ENCODE measurements at places on chromosomes 5 and 9.

GRCh38 chr5:122183098-122183787, 53.9 kb downstream of the ZNF474 start:
- no peak for DNase-seq

GRCh38 chr9:3629495-3629894, 103.7 kb upstream of the RFX3 start:
- DNase-seq = no peak

DNA sequence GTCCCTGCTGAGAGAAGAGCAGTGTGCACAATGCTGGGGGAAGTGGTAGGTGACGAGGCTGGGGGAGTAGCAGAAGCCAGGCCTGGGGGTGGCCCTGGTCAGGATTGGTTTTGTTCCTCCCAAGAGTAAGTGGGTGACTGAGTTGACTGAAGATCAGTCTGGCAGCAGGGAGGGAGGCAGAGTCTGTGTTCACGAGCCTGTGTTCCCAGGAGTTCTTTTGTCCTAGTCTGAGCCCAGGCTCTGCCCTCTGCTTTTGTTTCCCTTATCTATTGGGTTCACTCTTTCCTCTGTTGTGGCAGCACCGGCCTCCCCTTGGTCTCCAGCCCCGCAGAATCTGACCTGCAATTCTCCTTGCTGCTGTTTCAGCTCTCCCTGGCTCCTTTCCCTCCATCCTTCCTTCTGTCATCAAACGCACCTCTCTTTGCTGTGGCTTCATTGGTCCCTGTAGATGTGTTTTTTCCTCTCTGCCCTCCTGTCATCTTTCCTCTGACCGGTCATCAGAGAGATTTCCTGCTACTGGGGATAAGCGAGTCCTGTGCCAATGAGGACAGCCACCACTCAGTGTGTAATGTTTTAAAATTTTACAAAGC, 607.4 kb downstream of the KIF4B start:
- no peak for DNase-seq

DNA sequence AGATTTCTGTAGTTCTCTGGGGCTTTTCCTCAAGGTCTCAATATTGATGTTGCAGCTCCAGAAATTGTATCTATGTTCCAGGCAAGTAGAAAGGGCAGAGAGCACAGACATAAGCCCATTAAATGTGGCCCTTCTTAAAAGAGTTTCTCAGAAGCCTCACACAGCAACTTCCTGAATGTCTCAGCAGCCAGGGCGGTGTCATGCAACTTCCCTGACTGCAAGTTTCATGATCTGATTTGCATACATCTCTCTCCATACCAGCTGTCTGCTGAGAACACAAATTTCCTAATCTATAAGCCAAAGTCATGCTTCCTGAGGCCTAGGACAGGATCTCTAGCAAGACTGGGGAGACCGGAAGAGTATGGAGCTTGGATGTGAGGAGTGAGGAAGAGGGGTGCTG, 13.0 kb downstream of the RGS7BP start:
- no peak for DNase-seq

DNA sequence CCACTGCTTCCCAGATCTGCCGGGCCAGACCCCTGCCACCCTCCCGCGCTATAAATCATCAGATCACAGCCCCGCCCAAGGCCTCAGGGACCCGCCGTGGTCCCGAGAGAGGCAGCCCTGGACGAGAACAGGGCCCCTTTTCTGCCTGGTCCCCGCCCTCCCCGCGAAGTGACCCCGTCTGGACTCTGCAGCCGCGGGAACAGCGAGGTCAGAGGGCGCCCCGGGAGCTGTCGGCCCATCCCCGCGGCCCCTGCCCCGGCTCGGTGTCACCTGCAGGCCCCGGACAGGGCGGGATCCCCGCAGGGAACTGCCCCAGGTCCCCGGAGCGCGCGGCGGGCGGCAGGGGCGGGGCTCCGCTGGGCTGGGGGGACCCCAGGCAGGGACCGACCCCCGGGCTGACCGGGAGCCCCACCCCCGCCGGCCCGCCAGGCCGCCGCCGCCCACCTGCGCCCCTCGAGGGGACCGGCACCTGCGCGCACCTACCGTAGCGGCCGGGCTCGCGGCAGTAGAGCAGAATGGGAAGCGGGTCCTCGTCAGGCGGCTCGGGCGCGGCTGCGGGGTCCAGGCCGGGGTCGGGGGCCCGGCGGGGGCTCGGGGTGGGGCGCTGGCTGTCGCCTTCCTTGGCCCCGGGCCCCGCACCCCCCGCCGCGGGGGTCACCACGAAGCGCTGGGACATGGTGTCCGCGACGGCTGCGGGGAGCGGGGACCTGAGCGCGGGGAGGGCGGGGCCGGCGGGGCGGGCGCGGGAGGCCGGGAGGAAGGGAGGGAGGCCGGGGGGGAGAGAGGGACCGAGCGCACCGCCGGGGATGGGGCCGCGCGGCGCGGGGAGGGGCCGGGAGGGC, 43.5 kb upstream of the SLC12A7 start:
- DNase-seq = no peak

GRCh38 chr5:128782446-128782845, 182.8 kb upstream of the SLC27A6 start:
- no peak for DNase-seq

DNA sequence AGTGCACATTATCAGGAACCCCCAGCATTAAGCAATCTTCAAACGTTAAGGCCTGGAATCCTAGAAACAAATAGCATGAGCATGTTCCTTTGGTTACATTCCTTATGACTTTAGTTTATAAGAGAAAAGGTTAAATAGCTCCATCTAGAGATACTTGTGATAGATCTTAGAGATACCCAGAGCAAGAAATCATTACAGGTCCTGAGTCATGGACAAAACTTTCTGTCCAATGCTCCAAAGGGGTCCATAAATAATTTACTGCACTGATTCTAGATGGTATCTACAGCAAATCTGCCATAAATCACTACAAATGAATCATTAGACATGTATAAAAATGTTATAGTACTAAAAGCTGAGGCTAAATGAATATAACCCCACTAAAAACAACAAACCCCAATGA, 139.6 kb downstream of the HTR1A start:
- DNase-seq = no peak

DNA sequence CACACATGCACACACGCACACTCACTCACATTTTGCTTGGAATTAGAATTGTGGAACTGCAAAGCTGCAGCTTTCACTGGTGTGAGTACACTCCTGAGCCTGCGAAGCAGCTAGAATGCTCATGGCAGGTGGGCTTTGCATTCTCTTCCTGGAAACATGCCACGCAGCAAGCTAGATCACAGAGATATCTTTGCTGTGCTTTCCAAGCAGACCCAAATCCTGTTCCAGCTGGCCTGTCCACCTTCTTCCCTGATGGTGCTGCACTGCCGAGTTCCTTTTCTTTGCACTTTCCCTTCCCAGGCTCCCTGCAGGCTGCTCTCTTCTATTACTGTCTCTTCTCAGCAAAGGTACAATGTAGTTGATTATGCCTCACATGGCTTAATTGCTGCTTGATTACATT, 92.7 kb upstream of the CKMT2 start:
- DNase-seq = no peak

DNA sequence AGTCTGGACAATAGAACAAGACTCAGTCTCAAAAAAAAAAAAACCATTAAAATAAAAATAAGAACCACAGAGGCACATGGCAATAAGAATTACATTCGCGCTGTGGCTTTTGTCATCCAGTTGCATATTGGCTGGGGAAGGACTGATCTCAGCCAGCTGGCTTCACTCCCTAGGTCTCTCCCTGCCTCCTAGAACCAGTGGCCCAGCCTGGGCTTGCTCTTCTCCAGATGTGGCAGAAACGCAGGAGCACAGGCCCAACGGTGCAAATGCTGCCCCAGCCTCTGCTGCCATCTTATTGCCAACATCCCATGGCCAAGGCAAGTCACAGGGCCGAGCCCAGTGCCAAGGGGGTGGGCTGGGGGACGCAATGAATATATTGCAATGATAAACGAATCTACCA, 37.0 kb downstream of the NKX2-5 start:
- DNase-seq = no peak

GRCh38 chr9:108691614-108692013, 164.2 kb downstream of the ACTL7B start:
- DNase-seq = no peak

GRCh38 chr9:132074736-132075135, 4.9 kb downstream of the MED27 start:
- no peak for DNase-seq

DNA sequence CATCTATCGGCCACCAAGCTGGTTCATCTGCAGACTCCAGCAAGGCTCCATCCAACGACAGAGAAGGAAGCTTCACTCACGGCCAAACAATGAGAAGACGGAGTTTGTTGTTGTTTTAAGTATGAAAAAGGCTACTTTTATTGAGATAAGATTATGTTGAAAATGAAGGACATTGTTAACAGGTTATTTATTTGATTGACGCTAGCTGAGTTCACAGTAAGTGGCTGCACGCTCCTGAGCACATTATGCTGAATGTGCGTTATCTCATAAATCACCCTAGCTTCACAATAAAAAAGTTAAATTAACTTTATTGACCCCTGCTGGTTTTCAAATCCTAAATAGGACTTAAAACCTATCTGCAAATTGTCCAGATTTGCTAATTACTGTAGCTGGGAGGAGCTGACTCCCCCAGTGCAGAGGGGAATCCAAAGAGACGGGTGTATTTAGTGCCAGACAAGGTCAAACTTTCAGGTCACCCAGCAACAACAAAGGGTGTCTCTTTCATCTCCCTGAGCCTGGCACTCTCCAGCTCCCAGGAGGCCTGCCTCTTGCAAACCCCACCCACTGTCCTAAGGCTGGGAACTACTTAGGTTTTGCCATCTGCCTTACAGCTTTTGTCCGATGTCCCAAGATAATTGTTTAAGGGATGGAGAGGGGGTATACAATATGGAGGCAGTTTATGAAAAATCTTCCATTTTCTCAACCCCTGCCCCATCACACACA, 129.2 kb downstream of the ZDHHC21 start:
- DNase-seq = no peak

DNA sequence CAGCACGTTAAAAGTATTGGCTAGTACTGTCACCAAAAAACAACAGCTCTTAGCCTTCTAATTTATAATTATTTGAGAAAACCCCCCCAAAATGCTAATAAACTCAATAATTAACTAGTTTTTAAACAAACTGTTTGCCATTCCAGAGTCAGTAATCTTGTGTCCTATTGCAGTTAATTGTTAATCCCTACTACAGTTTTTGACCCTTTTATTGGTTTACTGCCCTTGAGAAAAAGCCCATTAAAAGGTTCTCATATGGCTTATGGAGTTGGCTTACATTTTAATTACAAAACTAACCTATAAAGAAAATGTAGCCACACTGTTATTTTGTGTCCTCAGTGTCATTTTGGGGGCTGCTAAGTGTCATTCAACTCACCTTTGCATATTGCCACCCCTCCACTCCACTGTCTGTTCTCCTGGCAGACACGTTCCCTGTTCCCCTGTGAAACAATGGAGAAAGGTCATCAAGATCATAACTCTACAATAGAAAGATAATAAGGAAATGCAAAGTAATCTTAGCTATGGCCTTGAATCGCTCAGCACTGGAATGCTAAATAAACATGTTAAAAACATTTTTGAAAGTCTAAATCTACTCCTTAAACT, 51.6 kb upstream of the TXNDC8 start:
- no peak for DNase-seq

DNA sequence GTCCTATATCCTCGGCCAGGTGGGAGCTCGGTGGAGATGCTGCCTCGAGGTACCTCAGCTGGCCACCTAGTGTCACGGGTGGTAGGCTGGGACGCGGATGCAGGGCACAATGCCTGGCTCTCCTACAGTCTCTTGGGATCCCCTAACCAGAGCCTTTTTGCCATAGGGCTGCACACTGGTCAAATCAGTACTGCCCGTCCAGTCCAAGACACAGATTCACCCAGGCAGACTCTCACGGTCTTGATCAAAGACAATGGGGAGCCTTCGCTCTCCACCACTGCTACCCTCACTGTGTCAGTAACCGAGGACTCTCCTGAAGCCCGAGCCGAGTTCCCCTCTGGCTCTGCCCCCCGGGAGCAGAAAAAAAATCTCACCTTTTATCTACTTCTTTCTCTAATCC, 2.0 kb downstream of the PCDHGC3 start:
- no peak for DNase-seq

DNA sequence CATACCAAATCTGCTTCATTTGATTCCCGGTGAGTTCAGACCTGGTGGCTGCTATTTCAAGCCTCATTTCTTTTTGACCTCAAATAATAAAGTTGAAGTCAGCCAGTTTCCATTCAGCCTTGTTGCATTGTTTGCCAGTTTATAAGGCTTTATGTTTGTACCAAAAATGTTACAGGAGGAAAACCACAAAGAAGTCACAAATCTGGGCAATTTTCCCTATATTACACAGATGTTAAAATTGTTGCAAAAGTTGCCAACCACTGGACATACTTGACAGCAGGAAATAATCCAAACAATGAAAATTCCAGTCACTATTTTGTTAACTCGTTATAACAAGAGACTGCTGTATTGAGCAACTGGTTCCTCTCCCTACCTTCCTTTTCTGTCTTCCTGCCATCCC, 1325.0 kb upstream of the DMAC1 start:
- no peak for DNase-seq

DNA sequence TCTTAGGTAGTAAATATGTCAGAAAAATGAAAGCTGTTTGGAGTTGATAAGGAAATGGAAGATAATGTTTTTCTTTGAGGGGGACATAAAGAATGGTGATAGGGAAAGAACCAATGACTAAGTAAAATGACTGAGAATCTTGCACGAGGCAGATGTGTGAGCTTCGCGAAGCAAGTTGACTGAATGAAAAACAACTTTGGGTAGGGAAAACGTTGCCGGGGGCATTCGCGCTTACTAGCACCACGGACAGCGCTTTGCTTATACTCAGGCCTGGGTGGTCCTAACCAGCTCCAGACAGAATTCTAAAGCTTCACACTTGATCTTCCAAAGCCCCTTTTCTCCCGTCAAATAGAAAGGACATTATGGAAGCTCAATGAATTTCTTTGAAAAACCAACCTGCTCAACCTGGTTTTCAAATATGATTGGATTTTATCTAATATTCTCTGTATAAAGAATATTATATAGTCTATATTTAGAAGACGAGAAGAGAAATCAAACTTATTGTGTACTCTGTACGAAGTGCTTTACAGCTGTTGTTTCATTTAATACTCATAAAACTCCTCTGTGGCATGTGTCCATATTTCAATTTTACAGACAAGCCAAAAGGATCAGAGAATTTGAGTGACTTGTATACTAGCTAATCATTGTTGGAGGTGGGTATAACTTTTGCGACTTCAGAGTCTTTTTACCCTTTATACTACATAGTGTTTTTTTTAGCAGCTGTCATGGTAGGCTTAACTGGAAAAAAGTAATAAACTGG, 1.9 kb upstream of the CDKN2B start:
- DNase-seq = no peak

GRCh38 chr9:119078015-119078414, 291.2 kb downstream of the BRINP1 start:
- no peak for DNase-seq

- DNase-seq = no peak
These were observed 77.5 kb upstream of the XPA start for GRCh38 chr9:97774673-97775072.

GRCh38 chr9:8666060-8666459, 866.5 kb upstream of the DMAC1 start:
- DNase-seq = no peak

All from activated CD4-positive, alpha-beta T cell treated with anti-CD3 and anti-CD28 coated beads for 4 hours (primary cell).